Urinary bladder (tissue), 4 donors: ENCODE measurements at places on chromosomes 1 and 21. TPM values are rescaled to one million over a fixed set of nuclear protein-coding genes. Genes with fewer than 3 reads are reported as not detected.

GRCh38 chr1:161216945-161217712 lies 2.0 kb downstream of the FCER1G start:
- DNase-seq = no peak

DNA sequence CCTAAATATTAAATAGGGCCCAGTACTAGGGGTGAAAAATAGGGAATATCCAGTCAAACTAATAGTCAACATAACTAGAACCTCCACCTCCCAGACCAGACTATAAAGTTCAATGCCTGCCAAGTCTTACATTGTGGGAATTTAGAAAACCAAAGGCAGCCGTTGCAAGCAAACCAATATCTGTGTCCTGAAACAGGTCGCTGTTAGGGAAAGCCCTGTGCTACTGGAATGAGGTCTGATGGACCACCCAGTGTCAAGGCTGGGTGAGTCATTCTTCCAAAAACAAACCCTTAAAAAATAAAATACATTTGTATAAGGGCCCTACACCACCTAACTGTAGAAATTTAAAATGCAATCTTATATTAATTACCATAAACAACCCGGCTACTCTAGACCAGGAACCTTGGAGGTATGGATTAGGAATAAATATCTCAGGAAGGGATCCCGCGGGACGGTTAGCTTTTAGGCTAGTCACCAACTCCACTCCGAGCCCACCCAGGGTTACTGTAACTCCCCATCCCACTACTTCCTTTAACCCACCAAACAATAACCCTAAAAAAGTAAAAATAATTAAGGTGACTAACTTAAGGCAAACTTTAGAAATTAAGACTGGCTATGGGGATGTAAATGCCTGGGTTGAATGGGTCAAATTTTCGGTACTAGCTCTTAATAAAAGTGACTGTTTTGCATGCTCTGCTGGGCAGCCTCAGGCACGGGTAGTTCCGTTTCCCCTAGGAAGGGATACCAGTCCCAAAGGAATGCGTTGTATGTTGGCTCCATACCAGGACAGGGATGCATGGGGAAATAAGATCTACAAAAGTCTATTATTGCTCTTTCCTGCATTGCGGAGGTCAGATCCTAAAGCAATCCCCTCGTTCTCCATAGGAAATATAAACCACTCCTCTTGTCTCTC lies 65.4 kb upstream of the TLR5 start:
- DNase-seq = no peak

DNA sequence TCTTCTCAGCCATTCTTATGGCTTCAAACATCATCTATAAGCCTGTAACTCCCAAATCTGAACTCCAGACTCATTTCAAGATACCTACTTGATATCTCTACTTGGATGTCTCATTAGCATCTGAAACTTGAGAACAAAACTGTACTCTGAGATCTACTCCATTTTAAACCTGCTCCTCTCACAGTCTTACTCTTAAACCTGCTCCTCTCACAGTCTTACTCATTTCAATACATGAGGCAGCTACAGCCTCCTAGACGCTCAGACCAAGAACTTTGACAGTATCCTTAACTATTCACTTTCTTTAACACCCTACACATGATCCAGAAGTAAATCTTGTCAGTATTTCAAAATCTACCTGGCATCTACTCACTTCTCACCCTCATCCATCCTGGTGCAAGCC lies 54.3 kb downstream of the NBPF6 start:
- no peak for DNase-seq

GRCh38 chr21:23607782-23608431 lies 1999.4 kb downstream of the MRPL39 start:
- no peak for DNase-seq

DNA sequence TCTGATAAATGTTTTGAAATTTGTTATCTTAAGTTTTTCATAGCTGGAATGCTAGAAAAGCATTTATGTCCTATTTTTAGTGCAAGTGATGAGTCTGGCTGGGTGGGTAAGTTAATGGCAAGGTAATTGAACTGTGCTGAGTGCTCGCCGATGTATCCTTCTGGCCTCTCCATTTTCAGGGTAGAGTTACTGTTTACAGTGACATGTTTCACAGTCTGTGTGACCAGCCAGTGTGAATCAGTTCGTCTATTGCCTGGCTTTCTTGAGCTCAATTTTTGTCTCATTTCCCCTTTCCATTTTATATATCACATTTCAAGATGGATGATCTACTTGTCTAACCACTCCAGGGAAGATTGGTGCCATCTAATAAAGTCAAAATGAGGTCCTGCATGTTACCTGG lies 44.1 kb downstream of the ITSN1 start:
- no peak for DNase-seq

- DNase-seq = no peak
Measured at GRCh38 chr1:229645324-229645993, 19.4 kb downstream of the URB2 start.

DNA sequence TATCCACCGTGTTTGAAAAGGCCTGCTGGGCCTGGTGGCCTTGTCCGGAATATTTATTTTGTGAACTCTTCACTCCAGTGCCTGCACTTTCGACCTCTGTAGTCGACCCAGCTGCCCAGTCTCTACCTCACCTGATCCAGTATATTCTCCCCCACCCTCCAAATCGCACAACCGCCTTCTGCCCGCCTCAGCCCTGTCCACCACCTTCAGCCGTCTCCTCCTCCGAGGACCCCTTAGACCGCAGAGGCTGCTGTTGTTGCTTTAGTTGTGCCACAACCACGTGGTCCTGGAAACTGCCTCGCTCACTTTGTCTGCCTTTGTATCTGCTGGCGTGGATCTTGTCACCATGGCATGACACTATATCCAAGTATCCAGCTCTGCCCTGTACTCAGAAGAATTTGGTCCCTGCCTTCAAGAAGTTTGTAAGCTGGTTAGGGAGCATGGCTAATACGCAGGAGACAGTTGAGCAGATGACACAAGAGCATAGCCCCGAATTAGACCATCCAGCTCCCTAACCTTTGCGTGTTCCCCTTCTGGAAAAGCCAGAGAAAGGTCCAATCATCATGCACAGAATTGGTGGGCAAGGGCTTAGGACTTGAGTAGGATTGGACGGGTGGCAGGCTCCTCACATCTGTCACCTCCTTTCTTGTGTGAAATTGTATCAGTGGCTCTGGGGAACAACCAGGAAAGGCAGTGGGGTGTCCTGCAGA lies 1.5 kb downstream of the PHGDH start:
- no peak for DNase-seq

GRCh38 chr1:18408656-18409370 lies 71.9 kb upstream of the KLHDC7A start:
- DNase-seq = no peak

The PDZK1 gene
- total RNA-seq = 0.37 TPM

The FMO1 gene
- 3.5 TPM for total RNA-seq

The ROR1 gene
- 33.2 TPM for total RNA-seq

GRCh38 chr1:47382399-47382983 lies 33.6 kb upstream of the FOXE3 start:
- no peak for DNase-seq

DNA sequence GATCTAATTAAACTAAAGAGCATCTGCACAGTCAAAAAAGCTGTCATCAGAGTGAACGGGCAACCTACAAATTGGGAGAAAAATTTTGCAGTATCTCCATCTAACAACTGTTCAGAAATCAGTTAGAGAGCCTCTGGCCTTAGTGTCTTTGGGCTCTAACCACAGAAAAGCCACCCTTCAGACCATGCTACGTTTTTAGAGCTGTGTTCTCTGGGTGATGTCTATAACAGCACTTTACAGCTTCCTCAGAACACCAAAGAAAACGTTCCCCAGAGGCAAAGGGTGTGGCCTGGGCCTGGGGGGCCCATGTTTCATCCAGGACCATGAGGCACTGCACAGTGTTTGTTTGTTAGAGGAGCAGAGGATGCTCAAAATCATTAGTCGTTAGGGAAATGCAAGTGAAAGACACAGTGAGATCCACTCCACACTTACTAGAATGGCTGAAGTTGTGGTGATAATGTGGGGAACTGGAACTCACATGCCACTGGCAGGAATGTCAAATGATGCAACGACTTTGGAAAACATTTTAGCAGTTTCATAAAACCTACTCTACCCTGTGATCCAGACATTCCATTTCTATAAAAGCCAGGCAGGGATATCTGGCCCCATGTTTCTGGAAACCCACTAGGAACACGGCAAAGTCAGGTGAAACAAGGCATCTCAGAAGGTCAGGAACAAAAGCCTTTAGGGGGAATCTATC lies 250.4 kb upstream of the HOOK1 start:
- DNase-seq = no peak

- no peak for DNase-seq
Measured at GRCh38 chr1:206693592-206693991, 8.9 kb downstream of the MAPKAPK2 start.

GRCh38 chr1:235710687-235711086 lies 61.1 kb upstream of the GNG4 start:
- no peak for DNase-seq

The TNFRSF4 gene
- total RNA-seq = 0.48 TPM

DNA sequence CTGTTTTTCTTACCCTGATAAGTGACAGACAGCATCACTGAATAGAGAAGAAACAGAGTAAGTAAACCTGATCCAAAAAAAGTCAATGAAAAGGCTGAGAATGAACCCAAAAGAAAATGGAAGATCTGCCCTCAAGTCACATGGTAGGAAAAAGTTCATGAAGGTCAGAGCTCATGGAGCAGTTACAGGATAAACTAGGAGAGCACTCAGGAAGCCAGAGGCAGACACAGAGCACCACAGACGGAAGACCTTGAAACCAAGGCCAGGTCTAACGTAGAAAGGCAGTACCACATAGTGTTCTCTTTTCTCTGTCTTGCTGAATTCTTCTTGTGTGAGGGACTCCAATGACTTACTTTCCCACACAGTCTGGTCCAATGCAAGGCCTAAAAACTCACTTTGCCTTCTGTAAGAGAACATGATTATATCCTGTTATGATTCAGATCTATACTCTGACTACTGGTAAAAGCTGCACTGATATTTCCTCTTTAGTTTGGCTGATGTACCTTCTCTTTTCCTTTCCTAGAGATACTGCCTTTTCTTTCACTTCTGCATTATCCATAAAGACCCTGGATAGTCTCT lies 40.8 kb downstream of the RTCA start:
- DNase-seq = no peak

DNA sequence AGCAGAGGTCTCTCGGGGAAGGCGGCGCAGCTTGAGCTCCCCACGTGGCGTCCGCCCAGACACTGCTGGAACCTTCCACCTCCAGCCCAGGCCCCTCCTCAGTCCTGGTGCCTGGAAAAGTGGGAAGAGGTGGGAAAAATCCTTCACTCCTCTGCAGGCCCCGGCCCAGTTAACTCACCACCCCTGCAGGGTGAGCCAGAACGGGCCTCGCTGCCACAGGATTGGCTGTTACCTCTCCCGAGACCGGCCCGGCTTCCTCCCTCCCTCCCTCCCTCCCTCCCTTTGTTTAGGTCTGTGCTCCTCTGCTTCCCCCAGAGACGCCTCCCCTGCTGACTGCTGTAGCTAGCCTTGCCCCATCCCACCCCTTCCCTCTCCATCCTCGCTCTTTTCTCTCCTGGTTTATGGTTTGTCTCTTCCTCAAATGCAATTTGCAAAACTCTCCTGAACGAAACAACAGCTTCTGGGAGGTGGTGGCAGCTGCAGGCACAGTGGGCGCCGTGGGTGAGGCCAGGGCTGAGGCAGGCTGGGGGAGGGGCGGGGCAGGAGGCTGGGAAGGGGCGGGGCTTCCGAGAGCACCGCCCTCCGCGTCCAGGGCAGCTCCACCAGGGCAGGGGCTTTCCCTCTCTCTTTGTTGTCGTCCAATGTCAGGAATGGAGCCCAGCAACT lies 6.5 kb downstream of the CAPN9 start:
- DNase-seq = no peak

DNA sequence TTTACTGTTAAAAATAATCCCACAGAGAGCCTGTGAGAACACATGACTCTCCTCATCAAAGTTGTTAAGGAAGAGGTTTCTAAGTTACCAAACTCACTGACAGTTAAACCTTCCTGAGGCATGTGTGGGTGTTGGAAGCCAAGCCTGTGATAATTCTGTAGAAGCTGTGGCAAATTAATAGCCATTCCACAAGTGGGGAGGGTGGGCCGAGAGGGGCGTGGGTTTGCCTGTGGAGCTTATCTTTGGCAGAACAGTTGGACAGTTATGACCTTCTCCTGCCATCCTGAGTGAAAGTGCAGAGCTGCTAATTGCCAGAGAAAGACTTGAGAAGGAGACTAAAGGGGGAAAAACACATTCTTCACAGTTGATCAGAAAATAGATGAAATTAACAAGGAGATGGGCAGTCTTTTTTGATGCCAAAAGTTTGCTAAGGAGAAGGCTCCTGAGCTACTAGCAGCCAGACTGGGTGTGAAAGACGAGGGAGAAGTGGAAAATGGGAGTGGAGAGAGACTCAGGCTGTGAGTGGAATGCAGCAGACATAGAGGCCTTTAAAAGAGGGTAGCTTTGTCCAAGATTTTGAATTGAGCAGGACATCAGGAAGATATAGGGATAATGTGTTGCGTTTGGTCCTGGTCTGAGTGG lies 1.6 kb upstream of the PLA2G2C start:
- DNase-seq = no peak

GRCh38 chr1:8497210-8497819 lies 179.4 kb downstream of the SLC45A1 start:
- DNase-seq = no peak

- DNase-seq = peak; percentile 51
Measured at GRCh38 chr1:211515090-211516023, 23.4 kb upstream of the RD3 start.

The KRTAP12-2 gene
- not detected for total RNA-seq

DNA sequence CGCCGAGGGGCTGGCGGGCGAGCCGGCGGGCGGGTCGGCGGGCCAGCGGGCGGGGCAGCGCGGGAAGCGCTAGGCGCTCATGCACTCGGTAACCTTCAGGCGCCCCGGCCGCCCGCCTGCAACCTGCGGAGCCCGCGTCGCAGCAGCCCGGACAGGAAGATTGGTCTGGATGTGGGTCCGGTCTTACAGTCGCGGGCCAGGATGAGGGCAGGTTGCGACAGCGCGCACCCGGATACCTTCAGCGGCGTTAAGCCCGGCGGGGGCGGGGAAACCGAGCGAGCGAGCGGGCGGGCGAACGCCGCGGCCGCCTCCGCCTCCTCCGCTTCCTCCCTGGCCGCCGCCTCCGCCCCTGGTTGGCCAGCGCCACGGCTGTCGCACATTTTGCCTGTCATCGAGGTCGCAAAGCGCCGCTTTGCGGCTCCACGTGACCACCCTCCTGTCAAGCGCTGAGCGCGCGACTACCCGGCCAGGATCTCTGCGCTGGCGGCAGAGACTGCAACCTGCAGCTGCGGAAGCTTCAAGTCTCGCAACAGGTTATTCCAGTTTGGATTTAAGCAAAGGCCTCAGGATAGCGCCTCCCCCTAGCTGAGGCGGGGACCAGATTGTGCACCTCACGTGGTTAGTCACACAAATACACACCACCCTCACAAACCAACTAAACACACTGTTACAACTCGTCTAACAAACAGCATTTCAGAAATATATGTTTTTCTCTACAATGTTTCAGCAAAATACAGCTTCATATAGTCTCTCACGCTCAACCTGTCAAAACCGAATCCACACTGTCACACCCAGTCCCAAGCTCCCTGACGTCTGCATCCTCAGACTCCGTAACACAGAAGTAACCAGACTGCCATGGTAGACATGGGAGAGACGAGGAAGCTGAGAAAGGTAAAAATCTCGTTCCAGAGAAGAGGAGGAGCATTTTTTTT lies at the start of gene FAF1:
Gene FAF1, minus strand, starts transcription at position 355 of the 932 bp plus-strand sequence. CDS start 456 bp downstream, outside the sequence.
- DNase-seq = peak; percentile 89

GRCh38 chr1:178093951-178094738 lies at the start of gene RASAL2:
Gene RASAL2 (plus strand): TSS chr1:178094104. CDS start chr1:178094493, 389 bp downstream.
- peak; percentile 7 for DNase-seq

- no peak for DNase-seq
Measured at GRCh38 chr1:38456531-38456876, 403.1 kb downstream of the RRAGC start.

The KIF17 gene
- total RNA-seq = 2.0 TPM

The NMNAT2 gene
- total RNA-seq = 2.4 TPM

GRCh38 chr1:210978316-210978973 lies 155.5 kb downstream of the KCNH1 start:
- DNase-seq = no peak

- no peak for DNase-seq
Measured at GRCh38 chr21:28513428-28513827, 479.2 kb downstream of the LTN1 start.
